ENCODE measurements at places on chromosomes 1 and 21.

DNA sequence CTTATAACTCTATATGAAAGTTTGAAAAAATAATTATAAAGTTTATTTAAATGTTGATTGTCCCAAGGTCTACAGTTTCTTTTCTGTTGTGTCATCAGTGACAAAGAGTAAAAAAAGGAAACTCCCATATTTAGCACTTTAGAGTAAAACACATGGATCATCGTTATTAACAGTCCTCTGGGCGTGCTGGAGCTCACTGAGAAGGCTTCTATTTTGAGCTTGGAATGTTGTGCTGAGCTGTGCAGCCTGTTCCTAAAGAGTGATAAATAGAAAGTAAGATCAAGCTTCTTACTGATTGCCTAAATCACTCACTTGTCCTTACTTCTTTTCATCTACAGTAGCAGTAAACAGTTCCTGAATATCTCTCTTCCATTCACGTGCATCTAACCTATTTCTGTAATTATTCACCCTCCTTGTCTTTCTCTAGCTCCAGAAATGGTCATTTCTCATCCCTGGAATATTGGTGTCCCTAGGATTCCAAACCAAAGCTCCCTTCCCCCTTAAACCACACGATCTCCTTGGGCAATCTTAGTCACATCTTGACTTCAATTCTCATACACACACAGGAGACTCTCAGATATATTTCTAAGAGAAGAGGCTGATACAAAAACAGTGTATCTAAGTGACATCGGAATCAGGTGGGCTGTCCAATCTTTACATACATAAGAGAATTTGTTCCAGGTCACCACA, 11.9 kb downstream of the GBP5 start:
- no peak for DNase-seq

DNA sequence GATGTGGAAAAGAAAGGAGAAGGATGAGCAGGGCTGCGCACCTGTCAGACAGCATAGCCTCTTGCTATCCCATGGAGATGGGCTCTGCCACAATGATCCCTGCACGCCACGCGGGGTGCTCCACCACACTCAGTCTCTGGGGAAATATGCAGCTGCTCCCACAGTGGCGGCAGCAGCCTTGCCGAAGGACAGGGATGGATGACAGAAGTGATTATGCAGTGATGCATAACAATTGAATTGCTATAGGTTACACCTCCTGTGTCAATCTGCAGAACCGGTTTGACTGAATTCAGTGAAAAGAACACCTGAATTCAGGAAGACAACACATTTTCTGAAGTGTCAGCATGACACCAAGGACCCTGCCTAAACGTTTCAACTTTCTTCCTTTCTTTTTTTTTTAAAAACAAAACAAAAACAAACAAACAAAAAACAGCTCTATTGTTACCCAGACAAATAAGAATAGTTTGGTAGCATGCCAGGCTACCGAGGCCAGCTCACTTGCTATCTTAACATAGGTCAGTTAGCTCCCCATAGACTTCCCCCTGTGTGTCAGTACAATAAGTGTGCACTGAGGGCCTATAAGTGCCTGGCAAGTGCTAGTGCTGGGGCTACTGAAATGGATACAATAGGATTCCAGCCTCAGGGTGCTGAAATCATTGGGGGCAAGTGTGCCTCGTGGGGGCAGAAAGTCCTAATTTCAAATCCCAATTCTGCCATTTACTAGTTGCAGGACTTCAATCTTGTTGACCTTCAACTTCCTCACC, 127.6 kb upstream of the LMO4 start:
- no peak for DNase-seq

DNA sequence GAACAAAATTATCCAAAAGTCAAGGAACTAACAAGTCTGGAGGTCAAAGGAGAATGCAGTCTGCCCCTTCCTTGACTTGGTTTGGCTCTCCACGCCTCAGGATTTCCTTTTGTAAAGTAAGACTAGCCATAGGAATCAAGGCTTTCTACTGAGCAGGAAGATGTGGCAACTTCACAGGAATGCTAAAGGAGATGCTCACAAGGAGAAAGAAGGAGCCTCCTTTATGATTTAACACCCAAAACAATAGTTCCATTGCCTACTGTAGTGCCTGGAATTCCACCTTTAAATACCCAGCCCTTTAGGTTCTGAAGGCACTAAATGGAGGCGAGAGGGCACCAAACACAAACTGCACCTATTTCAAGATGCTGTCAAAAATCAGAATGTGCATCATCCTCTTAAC, 176.3 kb upstream of the NFIA start:
- DNase-seq, result no peak

DNA sequence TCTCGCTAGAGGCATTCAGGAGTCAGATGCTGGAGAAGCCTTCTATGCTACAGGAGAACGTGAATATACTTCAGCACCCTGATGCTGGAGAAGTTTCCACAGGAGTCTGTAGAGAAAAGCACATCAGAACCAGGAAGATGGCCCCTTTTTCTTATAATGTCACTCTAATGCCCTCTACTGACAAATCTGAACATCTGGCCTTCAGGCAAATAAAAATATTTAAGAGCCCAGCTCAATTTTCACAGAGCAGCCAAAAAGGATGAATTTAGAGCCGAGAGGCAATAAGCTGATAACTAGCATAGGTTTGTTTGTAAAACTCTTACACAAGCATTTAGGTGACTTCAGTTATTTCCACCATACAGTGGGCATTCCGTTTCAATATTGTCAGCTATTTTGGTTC, 3.8 kb upstream of the RRP15 start:
- no peak for DNase-seq

- DNase-seq, result no peak
Measured at GRCh38 chr1:40079774-40080400, 17.2 kb downstream of the PPT1 start.

- no peak for DNase-seq
Measured at GRCh38 chr1:26861286-26861701, 1.7 kb upstream of the SFN start.

- no peak for DNase-seq
Measured at GRCh38 chr1:2587071-2587859, 688 bp downstream of the PRXL2B start.

DNA sequence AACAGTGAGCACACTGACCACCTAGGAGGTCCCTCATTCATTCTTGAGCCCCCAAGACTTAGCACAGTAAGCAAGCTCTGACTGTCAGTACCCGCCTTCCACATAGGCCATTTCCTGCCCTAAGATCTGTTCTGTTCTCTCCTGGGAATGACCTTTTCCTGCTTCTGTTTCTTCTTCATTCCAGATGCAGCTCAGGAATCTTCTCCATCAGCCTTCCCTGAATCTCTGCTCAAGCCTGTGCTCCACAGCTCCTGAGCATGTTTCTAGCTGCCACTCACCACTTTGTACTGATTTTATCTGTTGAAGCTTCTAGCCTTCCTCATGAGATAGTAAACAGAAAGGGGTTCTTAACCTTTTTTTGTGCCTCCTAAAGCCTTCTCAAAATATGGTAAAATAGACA, 56.6 kb downstream of the ZNF281 start:
- no peak for DNase-seq

DNA sequence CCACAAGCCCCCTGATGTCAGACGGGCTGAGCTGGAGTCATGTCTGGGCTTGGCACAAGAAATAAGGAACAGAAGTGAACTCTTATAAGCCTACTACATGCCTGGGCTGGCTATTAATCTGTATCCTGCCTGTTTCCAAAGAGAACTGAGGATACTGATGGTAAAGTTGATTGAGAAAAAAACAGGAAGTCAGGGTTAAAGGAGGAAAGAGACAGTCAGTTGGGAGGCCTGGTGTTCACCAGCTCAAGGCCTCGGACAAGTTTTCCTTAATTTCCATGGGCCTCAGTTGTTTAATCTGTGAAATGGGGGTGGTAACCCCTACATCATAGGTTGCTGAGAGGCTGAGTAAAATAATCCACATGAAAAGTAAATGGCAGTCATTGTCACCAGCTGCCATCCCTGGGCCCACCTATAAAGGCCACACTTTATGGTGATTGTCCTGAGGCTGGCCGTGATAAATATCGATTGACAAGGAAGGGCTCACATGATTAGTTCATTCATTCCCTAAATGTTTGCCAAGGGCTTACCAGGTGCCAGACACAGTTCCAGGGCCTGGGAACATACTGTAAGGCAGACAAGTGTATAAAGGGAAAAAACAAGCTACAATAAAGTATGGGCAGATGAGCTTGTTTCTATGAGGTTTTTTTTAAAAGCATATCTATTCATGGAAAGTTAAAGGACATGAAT, 2.8 kb downstream of the ALDH4A1 start:
- DNase-seq, result no peak

- no peak for DNase-seq
Measured at GRCh38 chr21:34284666-34285065, 79.1 kb upstream of the KCNE2 start.

- DNase-seq, result no peak
Measured at GRCh38 chr1:236930503-236930902, 73.7 kb downstream of the MT1HL1 start.

Measured in nucleus accumbens (tissue), 56 donors.